ENCODE measurements at places on chromosomes 7 and 10.

DNA sequence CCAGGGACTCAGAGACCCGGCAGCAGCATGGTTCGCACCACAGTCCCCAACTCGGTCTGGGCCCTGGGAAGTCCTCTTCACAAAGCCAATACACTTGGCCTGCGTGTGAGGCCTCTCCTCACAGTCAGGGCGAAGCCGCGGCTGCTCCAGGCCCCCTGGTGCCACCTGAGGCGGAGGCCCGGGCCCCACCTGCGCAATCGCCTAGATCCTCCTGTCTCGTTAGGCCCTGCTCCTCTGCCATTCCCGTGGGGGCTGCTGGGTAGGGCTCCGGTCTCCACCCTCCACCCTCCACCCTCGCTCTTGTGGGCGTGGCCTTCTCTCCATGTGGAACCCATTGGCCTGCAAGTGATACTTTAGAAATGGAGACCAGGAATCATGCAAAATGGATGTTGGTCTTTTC lies 553.3 kb downstream of the INHBA start:
- DNase-seq: no peak

- no peak for DNase-seq
These were observed 5.4 kb upstream of the SUV39H2 start for GRCh38 chr10:14873090-14873760.

DNA sequence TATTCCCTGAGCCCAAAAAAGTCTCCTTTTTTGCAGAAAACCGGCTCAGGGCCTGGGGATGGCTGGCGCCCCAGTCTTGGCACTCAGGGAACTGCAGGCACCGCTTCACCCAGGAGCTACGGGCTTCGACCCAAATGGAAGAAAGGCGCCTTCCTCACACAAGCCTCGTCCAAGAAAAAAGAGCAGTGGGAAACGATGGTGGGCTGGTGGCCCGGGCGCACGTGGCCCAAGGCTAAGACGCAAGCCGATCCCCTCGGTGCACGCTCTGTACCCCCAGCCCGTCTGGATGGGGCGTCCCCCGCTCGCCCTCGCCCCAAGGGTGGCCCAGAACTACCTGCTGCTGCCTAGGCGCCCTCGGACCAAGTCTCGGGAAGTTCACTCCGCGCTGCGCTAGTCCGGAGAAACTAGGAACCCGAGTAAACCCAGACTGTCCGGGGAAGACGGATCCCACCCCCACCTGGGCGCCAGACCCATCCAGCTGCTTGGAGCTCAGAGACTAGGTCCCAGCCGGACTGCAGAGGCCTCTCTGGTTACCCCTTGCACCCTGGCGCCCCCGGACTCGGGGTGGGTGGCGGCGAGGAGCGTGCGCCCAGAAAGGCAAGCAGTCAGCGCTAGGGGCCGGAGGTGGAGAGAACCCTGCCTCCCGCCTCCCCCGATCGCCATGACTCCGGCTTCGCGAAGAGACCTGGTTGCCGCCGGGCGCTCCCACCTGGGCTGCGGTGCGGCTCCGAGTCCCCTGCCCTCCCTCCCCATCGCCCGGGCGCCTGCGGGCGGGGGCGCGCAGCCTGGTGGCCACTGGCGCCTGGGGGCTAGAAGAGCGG lies 76.4 kb downstream of the CALN1 start:
- no peak for DNase-seq

GRCh38 chr7:2612445-2613097 lies 19.2 kb upstream of the TTYH3 start:
- no peak for DNase-seq

DNA sequence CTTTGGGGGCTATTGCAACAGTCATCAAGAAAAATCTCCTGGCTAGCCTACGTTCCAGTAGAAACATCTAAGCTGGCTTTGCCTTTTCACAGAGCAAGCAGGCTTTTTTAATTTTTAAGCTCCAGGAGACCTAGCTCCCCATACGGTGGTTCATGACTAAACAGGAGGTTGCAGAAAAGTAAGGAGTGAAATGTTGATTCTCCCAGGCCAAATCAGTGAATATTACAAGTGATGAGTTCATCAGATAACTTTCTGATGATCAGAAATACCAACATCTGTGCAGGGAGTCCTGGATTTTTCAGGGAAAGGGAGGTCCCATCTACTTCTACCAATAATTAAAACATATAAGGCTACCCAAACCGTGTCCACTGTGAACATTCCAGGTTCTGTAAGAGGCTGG lies 477.3 kb upstream of the CELF2 start:
- DNase-seq: no peak

DNA sequence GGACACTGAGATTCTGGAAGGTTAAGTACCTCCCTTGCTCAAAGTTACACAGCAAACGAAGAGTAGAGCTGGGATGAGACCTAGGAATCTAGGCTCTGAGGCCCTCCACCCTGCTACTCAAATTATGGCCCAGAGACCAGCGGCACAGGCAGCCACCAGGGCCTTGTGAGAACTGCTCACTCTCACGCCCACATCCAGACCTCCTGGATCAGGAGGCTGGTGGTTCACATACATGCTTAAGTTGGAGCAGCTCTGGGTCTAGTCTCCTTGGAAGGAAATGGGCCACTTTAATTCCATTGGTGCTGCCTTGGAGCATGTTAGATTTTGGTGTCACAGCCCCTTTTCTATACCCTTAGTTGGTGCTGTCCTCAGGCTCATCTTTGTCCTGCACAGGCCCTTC lies 41.9 kb downstream of the ADRA2A start:
- DNase-seq: no peak

All from activated CD4-positive, alpha-beta T cell treated with anti-CD3 and anti-CD28 coated beads, Interleukin-2, amount 50 U/mL, for 4 hours (primary cell).